GM20000 (cell line): ENCODE measurements at places on chromosomes 5 and 9.

DNA sequence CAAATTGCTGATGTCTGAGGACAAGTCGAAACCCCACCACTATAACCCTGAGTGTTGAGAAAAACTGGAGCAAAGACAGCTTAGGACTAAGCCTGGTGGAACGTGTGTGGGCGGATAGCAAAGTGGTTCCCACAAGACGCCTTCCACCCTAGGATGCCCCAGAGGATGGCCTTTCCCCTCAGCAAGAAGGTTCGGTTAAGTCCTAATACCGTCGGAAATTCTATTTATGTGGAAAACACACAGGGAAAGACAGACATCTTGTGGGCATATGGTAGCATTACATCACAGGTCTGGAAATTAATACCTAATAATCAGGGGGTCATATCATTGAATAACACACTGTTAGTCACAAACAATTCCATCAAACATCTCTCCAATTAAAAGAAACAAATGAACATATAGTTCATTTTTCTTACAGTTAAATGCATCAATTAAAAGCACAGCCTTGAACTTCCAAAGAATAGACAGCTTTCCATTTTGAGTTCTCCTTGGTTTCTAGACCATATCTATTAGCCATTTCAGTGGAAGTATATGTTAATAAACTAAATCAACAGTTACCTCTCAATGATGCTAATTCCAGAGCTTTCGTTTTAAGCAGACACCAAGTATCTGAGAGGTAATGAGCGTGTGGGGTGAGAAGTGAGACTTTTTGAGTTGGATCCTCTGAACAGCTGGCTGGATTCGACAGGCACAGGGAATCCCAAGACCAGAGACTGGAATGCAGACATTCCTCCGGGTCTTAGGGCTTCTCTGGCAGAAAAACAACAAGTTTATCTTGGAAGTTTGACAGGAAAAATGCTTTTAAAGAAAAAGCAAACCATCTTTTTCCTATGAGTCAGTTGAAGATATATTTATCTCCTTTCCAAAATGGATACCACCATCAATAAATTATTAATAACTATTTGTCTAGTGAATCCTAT is 2.9 kb upstream of the ICE1 start:
- peak; percentile 40 for DNase-seq

DNA sequence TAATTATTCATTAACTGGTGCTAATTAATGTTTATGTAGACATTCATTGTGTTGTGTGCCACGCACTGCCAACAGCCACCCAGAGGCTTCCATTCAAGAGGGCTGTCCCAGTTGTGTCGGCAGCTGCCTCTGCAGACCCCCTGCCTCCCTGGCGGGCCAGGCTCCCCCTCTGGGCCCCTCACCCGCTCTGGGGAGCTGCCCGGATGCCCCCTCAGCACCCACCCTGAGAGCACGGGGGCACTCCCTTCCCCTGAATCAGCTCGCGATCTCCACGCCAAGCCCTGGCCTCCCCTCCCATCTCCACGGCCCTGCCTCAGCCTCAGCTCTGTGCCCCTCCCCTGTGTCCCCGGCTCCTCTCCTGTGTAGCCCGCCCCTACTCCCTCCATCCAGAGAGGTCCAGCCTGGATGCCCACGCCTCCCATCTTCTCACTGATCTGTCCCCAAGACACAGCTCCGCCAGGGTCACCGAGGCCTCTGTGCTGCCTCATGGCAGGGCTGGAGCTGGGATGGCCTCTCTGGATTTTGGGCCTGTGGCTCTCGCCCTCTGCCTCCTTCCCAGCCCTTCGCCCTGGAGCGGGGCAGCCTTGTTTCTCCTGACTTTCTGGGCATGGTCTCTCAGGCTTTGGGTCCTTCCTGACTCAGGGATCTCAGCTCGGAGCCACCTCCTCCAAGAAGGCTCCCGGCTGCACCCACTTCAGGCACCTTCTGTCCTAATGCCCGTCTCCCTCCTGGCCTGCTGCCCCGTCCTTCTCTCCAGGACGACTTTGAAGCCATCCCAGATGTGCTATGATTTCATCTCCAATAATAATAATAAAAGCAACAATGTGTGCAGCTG is 16.0 kb upstream of the SLC9A3 start:
- no peak for DNase-seq

DNA sequence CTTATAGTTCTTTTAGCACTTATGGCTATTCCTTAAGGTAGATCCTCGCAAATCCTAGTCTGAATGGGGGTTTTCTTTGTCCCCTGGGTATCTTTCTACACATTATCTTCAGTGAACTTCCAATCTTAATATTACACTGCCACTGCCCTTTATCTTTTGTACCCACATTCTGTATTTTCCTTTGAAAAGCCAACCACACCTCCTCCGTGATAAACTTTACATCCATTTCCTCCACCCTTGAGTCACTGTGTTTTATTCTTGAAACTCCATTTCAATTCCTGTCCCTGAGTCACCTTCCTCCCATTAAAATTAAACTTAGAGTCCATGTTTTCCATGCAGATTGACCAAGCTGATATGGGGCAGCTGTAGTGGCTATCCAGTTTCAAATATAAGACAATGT is 43.2 kb upstream of the RICTOR start:
- DNase-seq = no peak

- DNase-seq = no peak
Measured at GRCh38 chr5:39349484-39349883, 14.8 kb downstream of the C9 start.

DNA sequence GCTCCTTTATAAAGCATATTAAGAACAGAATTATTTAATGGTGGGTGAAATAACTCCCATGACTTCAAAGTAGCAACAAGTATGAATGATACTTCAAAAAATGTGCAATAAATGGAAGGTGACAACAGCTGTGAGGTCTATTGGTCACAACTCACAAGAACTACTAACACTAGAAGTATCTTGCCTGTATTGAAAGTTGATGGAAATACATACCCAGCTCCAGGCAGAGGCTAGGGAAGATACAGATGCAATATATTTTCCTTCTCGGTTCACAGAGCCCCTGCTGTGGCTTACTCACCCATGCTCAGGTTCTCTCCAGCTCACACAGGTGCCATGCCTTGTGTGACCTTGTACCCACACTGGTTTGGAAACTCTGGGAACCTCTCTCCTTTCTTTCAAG is 133.8 kb downstream of the LIFR start:
- DNase-seq = no peak

GRCh38 chr9:15403155-15403554 is 19.5 kb upstream of the SNAPC3 start:
- peak; percentile 33 for DNase-seq

GRCh38 chr9:37968228-37968701 is 64.3 kb upstream of the SLC25A51 start:
- no peak for DNase-seq

- no peak for DNase-seq
Measured at GRCh38 chr5:167953151-167953798, 338.2 kb upstream of the WWC1 start.

GRCh38 chr9:130728721-130729120 is 35.1 kb downstream of the EXOSC2 start:
- no peak for DNase-seq

DNA sequence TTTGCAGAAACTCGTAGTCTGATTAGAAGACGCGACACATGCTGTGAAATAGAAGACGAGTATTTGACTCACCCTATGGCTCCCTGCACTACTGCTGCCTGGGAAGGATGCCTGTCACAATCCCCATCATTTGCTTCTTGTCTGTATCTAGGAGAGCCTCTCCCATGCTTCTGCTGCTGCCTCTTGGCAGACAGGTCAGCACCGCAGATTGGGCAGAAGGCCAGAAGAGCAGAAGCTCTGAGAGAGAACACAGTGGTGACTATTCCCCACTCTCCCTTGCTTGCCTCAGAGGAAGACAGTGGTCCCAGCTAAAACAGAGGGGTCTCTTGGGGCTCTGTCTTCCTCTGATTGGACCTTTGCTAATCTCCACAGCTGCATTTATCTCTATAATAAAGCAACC is 84.0 kb upstream of the SMIM32 start:
- no peak for DNase-seq

GRCh38 chr9:12854221-12854620 is 79.4 kb downstream of the LURAP1L start:
- DNase-seq = no peak

GRCh38 chr9:110640736-110641135 is 27.9 kb upstream of the MUSK start:
- no peak for DNase-seq

DNA sequence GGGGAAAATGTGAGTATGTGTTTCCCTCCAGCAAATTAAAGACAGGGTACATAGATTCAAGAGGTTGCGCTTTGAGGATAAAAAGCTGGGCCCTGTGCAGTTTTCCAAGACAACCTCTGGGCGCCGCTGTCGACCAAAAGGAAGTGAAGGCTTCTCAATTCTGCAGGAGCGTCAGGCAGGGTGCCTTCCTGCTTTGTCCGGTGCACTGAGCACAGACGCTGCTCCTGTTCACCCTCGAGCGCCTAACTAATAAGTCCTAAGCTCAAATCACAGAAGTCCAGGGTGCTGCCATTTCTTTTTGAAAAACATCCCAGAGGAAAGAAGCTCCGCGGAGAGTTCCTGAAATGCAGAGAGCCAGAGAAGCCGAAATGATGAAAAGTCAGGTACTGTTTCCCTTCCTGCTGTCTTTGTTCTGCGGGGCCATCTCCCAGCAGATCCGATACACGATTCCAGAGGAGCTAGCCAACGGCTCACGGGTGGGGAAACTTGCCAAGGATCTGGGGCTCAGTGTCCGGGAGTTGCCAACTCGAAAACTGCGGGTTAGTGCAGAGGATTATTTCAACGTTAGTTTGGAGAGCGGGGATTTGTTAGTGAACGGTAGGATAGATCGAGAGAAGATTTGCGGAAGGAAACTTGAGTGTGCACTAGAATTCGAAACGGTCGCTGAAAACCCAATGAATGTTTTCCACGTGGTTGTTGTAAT is at the start of gene PCDHGB1:
Gene PCDHGB1, plus strand, starts transcription at position 183 of the 703 bp plus-strand sequence. Its CDS starts 162 bp downstream, at position 345.
- DNase-seq = peak; percentile 85

DNA sequence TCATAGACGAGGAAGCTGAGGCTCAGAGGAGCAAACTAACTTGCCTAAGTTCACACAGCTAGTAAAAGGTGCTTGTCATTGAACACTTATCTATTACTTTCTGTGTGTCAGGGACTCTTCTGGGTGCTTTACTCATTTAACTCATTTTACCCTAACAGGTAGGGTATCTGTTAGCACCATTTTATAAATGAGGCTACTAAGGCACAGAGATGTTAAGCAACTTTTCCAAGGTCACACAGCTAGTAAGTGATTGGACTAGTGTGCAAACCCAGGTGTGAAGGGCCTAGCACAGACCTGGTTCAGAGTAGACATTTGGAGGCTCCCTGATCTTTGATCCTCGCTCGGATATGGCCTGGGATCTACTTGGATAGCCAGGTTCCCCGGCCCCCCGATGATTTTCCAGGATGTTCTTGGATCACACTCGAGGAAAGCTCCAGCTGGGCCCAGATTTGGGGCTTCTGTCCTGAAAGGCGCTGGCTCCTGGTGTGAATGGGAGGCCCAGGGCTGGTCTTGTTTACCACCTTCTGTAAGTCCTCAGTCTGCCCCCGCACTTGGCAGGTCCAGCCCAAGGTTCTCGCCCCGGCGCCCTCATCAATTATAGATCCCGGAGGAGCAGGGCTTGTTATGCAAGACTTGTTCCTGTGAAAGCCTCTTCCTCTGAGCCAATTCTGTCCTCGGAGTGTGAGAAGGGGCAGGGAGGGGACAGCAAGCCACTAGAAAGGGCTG is 37.5 kb downstream of the GSN start:
- DNase-seq = no peak

DNA sequence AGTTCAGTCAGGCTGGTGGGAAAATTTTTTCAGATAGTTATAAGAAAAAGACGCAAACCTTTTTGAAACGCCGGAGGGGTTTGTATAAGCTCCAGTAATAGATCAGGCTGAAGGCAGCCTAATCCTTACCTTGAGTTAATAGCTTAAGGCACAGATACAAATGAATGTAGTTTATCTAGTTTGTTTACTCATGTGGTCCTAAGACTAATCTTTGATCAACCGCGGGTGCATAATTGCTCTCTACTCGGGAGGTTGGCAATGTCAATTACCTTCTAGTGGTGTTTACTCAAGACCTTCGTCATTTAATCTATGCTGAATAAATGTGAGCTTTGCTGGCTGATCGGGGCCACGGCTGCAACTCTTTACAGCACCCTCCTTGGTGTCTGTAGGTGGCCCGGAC is 665 bp upstream of the INSL4 start:
- no peak for DNase-seq

DNA sequence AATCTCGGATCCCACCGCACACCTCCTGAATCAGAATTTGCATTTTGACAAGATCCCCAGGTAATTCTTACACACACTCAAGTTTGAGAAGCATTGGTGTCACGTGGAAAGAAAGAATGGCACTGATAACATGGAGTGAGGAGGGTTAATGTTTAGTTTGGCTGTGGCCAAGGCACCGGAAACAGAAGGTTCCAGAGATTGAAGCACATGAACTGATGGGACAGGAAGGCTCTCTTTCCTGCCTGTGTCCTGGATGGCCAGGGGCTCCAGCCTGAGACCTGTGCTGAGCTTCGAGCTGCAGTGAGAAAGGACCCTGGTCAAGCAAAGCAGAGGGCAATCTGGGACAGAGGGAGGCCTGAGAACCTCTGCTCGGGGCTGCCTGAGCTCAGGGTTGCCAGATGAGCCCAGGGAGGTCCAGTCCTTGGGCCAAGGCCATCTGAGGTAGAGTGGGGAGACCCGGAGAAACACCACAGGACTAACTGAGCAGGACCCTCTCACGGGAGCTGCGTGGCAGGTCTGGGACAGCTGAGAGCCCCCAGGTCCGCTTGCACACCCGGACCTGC is 27.3 kb downstream of the AFAP1L1 start:
- no peak for DNase-seq

DNA sequence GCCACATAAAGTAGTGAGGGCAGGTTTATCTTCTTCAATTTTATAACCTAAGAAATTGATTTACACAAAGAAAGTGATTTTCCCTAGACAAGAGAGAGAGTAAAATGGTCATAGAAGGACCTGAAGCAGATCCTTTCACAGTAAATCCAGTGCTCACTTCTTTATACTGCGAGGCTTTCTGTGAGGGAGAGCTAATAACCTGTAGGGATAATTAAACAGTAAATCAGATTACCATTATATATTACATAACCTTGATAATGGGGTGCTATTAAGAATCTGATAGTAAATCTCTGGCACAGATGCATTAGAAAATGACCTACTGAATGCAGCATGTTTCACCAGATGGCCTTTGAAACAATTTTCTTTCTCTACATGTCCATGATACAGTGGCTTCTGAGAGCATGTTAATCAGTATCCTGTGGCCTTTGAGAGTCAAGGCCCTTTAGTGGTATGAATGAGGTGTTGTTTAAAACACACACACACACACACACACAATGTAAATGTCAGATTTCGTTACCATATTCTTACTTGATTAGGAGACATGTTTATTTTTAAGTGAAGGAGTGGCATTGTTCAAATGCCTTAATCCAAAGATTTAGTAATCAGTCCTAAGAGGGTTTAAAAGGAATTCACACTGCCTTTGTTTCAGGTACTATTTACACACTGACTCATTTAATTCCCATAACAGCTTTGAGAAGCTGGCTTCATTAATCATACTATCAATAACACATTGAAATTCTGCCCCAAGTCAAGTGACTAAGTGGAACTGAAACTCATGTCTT is 124.7 kb downstream of the ALDH1A1 start:
- no peak for DNase-seq

GRCh38 chr5:138468966-138469539 is 3.8 kb downstream of the EGR1 start:
- no peak for DNase-seq
